Stimulated activated CD4-positive, alpha-beta T cell treated with anti-CD3 and anti-CD28 coated beads, Interleukin-15, amount 100 ng/mL, for 1 hour (primary cell): ENCODE measurements at places on chromosomes 3 and 15.

GRCh38 chr15:101233651-101234280, 18.1 kb downstream of the CHSY1 start:
- no peak for DNase-seq

- DNase-seq = no peak
These were observed 7.6 kb downstream of the DNAJC19 start for GRCh38 chr3:180981912-180982311.

- no peak for DNase-seq
These were observed 76.9 kb downstream of the MRPL46 start for GRCh38 chr15:88390164-88390901.

DNA sequence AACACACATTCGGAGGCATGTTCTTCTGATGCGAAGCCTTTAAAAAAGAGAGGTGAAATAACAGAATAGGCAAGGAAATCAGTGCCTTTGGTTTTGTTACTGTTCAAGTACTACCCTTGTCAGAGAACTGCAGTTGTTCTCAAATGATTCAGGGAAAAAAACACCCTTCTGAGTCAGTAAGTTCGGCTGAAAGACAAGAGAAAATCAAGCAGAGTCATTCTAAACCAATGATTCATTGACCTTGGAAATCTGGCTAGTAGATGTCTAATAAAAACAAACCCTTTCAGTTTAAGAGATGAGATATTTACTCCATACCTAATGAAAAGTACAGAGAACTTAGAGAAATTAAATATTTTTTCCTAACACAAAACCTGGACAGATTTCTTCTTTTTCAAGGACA, 72.7 kb upstream of the ABI3BP start:
- no peak for DNase-seq

DNA sequence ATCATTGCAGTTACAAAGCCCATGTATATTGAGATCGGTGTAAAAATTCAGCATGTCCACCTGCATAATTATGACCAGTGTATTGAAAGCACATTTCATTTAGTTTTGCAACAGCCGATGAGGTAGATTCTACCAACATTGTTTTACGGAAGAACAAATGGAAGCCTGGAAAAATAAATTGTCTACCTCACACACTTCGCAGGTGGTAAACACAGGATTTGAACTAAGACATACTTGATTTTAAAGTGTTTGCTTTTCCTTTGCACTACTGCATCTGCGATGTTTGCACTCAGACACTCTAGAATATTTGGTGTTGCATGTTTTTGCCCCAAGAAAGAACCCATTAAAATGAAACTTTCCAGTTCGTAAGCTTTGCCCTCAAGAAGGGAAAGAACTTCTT, 148.4 kb downstream of the PGPEP1L start:
- DNase-seq = no peak

- no peak for DNase-seq
These were observed 640.6 kb upstream of the DPPA4 start for GRCh38 chr3:109977897-109978296.

DNA sequence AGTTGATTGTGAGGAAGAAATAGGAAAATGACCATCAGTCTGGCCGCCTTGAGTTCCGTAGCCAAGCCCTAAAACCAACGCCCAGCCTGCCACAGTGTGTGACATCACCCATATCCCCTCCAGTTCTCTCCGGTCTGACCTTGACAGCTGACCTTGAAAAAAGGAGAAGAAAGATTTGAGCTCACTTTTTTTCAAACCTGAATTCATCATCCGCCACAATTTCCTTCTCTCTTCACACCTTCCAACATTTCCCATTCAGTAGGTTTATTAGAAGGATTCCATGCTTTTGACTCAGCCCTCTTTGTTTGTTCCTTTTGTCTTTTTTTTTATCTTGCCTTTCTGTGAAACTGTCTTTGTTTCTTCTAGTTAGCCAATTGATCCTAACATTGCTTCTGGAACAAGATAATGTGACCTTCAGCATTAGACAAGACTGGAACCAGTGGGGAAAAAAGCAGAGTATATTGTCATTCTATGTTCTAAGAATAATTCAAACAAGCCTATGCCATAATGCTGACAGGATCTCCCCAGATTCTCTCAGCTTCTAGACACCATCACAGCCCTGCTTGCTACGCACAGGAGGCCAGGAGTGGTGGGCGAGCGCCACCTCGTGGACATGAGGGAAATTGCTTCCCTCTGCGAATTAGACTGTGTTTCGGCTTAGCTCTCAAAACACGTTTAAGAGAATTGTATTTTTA, 283.1 kb downstream of the FGF12 start:
- no peak for DNase-seq

GRCh38 chr15:54915380-54915779, 281.4 kb downstream of the RSL24D1 start:
- no peak for DNase-seq
